ENCODE measurements at places on chromosomes 1 and 21. TPM values are rescaled to one million over a fixed set of nuclear protein-coding genes. Genes with fewer than 3 reads are reported as not detected.

- no peak for DNase-seq
Observed at GRCh38 chr1:30451532-30452125, 271.8 kb downstream of the MATN1 start.

The PFDN2 gene
- total RNA-seq, result 50.1 TPM

GRCh38 chr1:20151906-20152598 is 12.9 kb downstream of the PLA2G2F start:
- peak; percentile 70 for DNase-seq

DNA sequence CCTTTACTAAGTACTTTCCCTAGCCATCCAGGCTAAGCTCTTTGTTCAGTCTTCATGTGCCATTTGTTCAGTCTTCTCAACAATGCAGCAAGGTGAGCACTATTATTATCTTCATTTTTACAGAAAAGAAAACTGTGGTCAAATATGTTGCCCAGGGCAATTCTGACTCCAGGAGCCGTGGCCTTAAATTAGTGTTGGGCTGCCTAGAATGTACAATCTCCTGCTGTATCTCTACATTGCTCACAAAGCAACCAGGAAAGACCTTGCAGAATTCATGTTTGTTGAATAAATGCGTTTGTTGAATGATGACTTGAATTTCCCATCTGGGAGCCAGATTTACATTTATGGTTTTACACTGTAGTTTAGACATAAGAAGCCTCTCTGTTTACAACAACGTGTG is 14.2 kb downstream of the CD101 start:
- DNase-seq, result no peak

DNA sequence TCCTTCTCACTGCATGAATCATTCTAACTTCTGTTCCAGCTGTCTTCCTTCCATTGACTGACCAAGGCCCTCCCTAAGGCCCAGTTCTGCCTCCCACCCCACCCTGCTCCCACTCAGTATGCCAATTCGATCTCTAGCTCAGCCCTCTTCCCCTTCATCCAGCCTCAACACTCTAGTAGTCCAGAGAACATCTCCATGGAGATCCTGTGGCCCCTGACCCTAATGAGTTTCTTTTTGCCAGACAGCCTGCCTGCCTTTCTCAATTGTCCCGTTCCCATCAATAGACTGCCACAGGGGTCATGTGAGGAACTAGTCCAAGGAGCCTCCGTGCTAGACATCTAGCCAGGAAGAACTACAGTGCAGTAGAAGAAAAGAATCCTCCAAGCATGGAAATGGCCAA is 26.4 kb downstream of the RRAGC start:
- no peak for DNase-seq

DNA sequence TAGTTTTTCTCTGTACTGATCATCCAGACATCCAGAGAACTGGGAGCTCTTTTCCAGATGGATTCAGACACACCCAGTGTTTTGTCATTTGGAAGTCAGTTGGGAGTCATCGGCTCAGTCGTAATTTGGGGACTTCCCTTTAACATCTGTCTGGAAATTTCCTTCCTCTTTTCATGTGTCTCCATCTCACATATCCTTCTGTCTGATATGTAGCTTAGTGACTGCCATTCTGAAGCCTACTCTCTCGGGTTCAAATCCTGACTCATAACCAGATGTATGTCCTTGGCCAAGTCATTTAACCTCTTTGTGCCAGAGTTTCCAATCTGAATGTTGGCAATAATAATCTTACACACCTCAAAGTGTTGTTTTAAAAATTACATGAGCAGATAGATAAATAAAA is 3.0 kb downstream of the MORC3 start:
- DNase-seq, result no peak

The PLA2G2D gene
- total RNA-seq, result not detected

- DNase-seq, result no peak
Observed at GRCh38 chr1:209560529-209560928, 23.0 kb upstream of the CAMK1G start.

DNA sequence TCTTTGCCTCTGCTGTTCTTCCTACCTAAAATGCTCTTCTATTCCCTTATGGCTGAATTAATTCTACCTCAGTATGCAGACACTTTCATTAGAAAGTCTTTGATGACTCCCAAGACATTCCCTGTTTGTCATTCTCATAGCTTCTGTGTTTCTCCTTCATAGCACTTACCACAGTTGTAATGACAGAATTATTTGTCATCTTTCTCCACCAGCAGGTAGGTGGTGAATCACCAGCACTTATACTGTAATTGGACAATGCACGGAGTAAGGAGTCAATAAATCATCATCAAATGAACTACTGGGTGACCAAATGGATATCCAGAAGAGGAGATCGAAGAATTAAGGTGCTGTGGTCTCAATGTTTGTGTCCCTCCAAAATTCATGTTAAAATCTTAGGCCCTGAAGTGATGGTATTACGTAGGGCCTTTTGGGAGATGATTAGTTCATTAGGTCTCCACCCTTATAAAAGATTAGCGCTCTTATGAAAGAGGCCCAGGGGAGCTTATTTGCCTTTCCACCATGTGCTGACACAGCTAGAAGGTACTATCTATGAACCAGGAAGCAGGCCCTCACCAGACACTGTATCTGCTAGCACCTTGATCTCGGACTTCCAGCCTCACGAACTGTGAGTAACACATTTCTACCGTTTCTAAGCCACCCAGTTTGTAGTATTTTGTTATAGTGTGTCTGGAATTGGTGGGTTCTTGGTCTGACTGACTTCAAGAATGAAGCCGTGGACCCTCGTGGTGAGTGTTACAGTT is 2.4 kb upstream of the CCT8 start:
- DNase-seq, result no peak

DNA sequence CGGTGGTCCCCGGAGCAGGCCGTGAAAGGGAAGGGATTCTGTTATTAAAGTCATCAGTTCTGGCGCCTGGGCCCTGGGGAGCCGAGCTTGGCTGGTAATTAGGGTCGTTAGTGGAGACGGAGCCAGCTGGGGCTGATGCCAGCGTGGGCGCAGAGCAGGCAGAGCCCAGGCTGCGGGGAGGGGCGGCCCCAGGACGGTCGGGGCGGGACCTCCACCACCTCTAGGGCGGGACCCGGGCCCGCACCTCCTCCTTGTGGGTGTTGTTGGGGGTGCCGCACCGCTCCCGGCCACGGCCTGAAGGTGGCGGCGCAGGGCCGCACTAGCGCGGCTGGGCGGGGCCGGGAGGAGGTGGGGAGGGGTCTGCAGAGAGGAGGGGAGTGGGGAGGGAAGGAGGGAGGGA is 470.6 kb downstream of the PTPRU start:
- DNase-seq, result peak; percentile 29

The ACBD6 gene
- total RNA-seq, result 50.1 TPM

The GNAT2 gene
- not detected for total RNA-seq

The FAM78B gene
- total RNA-seq, result 1.2 TPM

DNA sequence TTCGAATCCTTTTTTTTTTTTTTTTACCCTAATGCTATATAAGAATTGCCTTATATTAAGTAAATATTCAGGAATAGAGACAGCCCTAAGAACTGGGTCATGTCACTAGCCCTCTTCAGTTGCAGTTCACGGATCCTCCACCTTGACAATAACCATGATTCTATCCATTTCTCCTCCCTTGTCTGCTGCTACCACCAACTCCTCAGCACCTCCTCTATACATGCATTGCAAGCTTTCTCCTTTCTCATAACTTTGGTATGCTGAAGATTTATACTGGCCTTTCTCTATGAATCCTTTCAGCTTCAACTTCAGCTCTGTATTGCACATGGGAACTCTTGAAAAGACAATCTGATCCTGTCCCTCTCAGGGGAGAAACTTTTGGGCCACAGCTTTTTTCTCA is 14.3 kb upstream of the DR1 start:
- no peak for DNase-seq

DNA sequence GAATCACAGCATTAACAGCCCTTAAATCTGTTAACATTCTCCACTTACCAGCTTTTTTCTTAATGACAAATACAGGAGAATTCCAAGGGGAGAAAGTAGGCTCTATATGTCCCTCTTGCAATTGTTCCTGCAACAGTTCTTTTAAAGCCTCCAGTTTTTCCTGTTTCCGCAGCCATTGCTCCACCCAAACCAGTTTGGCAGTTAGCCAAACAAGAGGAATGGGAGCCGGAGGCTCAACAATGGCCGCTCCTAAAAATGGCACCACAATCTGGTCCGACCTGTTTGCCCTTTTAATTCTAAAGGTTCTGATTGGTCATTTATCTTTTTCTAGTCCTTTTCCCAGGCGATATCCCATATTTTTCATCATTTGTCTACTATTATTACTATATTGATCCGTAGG is 14.0 kb upstream of the L1TD1 start:
- DNase-seq, result peak; percentile 57

The GBP5 gene
- 3.1 TPM for total RNA-seq

GRCh38 chr1:237981223-237981622 is 90.5 kb upstream of the ZP4 start:
- no peak for DNase-seq

- no peak for DNase-seq
Observed at GRCh38 chr1:26322042-26322331, 4.2 kb downstream of the CD52 start.

GRCh38 chr1:214111796-214112195 is 124.0 kb downstream of the PROX1 start:
- DNase-seq, result no peak

The CHI3L2 gene
- 14.1 TPM for total RNA-seq

DNA sequence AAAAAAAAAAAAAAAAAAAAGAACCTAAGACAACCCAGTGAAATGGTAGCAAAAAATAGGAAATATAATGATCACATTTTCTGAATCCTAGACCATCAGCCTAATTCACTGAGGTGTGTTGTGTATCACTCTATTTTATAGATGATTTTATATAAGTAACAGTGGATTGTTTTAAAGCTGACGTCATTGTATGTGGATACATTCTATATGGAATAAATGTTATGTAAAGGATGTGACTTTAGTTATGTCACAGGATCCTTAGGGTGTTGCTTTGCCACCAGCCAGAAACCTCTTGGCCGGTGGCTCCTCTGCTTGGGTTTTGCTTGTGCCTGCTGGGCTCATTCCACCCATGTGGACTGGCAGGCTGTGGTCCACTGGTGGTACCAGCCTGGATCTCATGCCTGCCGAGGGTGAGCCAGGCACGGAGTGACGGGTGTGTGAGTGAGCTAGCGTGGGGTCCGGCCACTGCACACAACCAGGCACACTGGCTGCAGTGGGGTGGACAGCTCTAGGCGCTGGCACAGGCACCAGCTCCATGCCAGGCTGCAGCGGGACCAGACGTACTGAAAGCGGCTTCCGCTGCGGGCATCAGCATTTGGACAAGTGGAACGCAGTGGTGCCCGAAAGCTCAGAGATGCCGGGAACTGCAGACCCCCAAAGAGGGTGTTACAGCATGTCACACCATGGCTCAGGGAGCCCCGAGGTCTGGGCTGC is 44.5 kb downstream of the ZBTB8OS start:
- no peak for DNase-seq

Data from breast epithelium (tissue), 4 donors.